ENCODE measurements at places on chromosomes 3 and 15.

- DNase-seq, result no peak
Measured at GRCh38 chr3:123439806-123440580, 8.9 kb downstream of the ADCY5 start.

- DNase-seq, result no peak
Measured at GRCh38 chr3:142282503-142282902, 57.1 kb upstream of the GK5 start.

- DNase-seq, result no peak
Measured at GRCh38 chr15:67161881-67162280, 92.6 kb downstream of the AAGAB start.

- DNase-seq, result peak; percentile 67
Measured at GRCh38 chr3:124860599-124860998, 26.6 kb downstream of the ITGB5 start.

GRCh38 chr3:29291982-29292363 lies 11.1 kb downstream of the RBMS3 start:
- DNase-seq, result no peak

GRCh38 chr15:78006567-78007205 lies 70.8 kb downstream of the TBC1D2B start:
- no peak for DNase-seq

All from T1000 (cell line).